ENCODE measurements at places on chromosomes 12 and 14. TPM values are rescaled to one million over a fixed set of nuclear protein-coding genes. Genes with fewer than 3 reads are reported as not detected.

Gene KRT74
- not detected for total RNA-seq

Gene KCNJ8
- 9.7 TPM for total RNA-seq

Gene ALX1
- 5.2 TPM for total RNA-seq

- no peaks in the 10 kb centered on the region for H3K36me3 ChIP-seq
- H3K27ac ChIP-seq = no peak overlapping the region
- H3K27me3 ChIP-seq = no peaks in the 10 kb centered on the region
Measured at GRCh38 chr14:19800282-19801117, 3.1 kb upstream of the OR4N2 start.

GRCh38 chr12:54368025-54368708 is 3.9 kb upstream of the GPR84 start:
- peaks cover 9% of the 10 kb centered on the region for H3K4me1 ChIP-seq
- H3K27me3 ChIP-seq = no peaks in the 10 kb centered on the region
- no peaks in the 10 kb centered on the region for H3K36me3 ChIP-seq
- DNase-seq = no peak
- no peak overlapping the region for H3K27ac ChIP-seq
- no peak overlapping the region for H3K4me3 ChIP-seq

DNA sequence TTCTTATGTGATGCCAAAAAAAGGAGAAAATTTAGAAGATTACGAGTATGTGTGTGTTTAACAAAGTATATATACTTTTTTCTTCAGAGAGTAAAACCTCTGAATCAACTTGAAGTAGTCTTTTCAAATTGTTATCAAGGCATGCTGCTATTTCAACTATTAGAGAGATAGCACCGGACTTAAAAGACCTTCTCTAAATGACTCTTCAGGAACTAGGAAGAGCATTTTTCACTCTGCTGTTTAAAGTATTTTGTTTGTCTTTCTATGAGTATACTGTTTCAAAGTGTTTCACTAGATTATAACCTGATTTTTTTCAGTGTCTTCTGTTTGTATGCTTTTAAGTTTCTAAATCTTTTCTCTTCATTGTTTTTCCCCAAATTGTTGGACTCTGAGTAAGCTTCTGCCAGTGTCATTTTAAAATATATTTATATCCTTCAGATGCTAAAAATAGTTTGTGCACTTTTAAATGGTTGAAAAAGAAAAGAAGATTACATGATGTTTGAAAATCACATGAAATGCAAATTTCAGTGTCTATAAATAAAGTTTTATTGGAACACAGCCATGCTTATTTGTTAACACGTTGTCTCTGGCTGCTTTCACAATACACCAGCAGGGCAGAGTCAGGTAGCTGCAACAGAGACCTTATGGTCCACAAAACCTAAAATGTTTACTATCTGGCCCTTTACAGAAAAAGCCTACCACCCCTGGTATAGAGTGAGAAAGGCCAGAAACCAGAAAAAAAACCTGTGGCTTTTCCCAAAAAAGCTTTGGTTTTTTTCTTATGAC is 21.3 kb downstream of the CRADD start:
- H3K36me3 ChIP-seq = no peaks in the 10 kb centered on the region
- H3K27ac ChIP-seq = peak overlapping the region; percentile 16
- peak; percentile 17 for DNase-seq
